ENCODE measurements at places on chromosomes 13 and 19. TPM values are rescaled to one million over a fixed set of nuclear protein-coding genes. Genes with fewer than 3 reads are reported as not detected.

ZNF606 gene
- 6.4 TPM for total RNA-seq

LPAR6 gene
- 16.3 TPM for total RNA-seq

WDR88 gene
- not detected for total RNA-seq

ZNF726 gene
- total RNA-seq = 1.4 TPM

ZNF208 gene
- not detected for total RNA-seq

BRSK1 gene
- total RNA-seq = 4.3 TPM

SIRT6 gene
- total RNA-seq = 38.1 TPM

ADAMTSL5 gene
- total RNA-seq = 12.6 TPM
